ENCODE measurements at places on chromosomes 3 and 15.

GRCh38 chr3:97971679-97972567 lies at the start of gene RIOX2:
Gene RIOX2 (minus strand): TSS chr3:97972431. CDS start chr3:97967593, 4,838 bp downstream.
- DNase-seq = peak; percentile 41

DNA sequence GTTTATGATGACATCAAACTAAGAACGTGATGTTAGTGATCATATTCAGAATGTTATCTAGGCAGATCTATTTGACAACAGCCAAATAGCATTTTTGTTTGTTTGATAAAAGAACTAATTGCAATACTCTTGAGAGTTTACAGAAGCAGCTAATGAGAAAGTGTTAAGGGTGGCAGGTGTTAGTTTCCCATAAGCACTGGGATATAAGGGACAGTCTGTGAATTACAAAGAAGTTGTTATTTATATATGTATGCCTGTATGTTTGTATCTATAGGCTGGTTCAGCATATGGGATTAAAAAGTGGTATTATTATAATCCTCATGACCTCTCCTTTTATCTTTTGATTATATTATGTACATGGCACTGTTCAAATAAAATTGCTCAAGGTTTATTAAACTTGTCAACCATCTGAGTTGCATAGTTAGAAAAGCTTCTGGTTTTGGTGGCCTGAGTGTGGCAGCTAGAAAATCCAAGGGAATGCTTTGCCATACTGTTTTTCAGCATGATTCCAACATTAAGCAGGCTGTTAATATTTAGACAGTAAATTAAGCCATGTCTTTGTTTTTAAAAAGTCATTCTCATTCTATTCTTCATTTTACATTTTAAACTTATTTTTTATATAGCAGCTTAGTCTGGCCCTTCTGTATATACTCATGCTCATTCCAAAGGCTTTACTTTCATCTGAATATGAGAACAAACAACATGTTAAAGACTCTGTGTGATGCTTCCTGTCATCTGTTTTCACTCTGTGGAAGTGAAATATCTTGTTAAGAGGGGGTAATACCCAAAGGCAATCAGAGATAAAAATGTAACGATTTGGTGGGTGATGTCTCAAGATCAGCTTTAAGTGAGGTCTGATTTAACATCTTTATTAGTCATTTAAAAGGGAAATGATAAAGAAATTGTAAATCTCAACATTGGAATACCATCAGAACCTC lies 13.1 kb downstream of the ROBO2 start:
- DNase-seq = no peak

- DNase-seq = no peak
Observed at GRCh38 chr3:68893600-68894239, 38.6 kb downstream of the TAFA4 start.

DNA sequence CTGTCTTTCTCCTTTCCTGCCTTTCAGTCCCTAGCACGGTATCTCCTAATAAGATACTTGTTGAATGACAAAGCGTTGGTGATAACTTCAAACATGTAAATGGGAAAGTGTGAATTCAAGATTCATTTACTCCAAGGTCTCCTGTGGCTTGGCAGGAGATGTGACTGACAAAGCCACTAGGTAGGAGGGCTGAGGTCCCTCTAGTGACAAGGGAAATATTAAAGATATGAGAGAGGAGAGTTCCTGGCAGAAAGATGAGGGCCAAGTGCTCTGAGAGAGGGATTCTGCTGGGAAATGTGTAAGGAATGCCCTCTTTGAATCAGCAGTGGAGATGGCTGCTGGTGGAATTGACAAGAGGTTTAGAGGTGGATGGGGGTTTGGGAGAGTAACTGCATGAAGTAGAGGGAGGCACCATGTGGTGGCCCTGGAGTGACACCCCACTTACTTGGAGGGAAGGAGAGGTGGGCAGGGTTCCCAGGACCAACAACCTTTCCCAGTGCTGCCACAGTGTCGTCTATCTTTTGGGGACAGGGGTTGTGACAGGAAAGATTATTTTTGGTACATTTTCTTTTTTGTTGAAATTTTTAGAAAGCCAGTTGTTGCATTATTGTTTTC lies 43.0 kb upstream of the SCAANT1 start:
- DNase-seq = no peak

Measured in activated T-helper 1 cell treated with anti-CD3 and anti-CD28 coated beads, Interleukin-2, amount 50 U/mL, for 16 hours (primary cell).